ENCODE measurements at places on chromosomes 13 and 19.
A peak's percentile ranks its signal among the peaks of the same experiment; 100 is the strongest.

DNA sequence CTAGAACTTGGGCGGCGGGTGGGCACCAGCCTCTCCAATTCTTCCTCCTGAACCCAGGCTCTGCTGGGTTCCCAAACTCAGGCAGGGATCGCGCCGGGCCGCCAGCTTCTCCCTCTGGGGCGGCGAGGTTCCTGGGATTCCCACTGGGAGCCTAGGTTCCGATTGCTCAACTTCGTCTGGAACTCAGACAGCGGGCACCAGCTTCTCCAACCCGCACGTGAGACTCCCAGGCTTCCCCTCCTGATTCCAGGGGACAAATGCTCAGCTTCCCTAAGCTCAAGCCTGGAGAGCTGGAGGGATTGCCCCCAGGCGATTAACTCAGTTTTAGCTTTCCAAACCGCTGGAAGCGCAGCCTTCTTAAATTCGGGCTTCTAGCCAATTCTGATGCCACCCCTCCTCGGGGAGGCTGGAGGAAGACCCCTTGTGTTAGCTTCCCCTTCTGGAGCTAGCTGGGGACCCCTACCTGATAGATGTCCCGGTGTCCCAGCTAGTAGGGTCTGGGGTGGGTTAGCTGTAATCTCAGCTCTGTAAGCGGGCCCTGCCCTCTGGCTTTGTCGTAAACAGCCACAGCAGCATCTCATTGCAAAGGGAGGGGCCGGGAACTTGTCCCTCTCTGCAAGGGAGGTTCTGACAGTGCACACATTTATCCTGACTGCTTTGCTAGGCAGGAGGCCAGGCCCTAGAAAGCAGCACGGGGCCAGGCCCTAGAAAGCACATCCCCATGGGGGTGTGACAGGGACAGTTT, 671 bp downstream of the MCOLN1 start:
- no peak for DNase-seq

DNA sequence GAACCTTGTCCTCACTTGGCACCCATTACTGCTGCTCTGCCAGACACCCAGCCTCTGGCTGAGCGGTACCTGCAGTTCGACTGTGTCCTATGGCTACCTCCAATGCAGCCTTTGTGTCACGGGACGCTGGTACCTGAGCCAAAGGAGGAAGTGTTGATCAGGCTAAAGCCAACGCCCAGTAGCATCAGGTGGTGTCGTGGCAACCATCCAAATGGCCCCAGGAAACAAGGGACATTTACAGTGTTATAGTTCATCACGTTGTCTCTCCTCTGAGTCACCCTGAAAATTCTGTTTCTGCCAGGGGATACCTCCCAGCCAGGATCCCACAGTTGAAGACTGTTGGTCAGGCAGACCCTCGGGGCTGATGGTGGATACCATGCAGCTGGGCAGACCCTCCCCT, 10.1 kb downstream of the RHPN2 start:
- no peak for DNase-seq

DNA sequence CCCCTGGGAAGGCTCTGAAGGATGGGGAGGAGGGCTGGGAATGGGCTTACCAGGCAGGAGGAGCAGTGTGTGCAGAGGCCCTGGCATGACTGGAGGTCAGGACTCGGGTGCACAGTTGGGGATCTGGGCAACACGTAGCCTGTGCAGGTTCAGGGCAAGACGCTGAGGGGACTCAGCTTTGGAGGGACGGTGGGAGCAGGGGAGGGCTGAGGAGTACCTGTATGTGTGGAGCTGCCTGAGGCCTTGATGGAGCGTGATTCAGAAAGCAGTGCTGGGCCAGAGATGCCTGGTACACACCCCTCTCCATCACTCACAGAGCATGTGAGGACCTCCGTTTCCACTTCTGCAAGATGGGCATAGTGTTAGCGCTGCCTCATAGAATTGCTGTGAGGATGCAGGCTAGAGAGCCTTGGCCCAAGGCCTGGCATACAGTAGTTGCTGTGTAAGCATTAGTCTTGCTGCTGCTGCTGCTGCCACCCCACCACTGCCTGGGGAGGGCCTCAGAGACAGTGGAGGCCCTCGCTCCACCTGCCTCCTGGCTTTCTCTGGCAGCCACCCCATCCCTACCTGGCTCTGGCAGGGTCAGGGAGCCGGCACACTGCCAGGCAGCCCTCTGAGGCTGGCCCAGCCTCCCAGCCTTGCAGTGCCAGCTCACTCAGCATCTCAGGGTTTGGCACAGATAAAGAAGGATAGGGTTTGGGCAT, 2.4 kb downstream of the PAK4 start:
- DNase-seq = no peak

- peak; percentile 36 for DNase-seq
These were observed 68.5 kb downstream of the TEX29 start for GRCh38 chr13:111388851-111389500.

DNA sequence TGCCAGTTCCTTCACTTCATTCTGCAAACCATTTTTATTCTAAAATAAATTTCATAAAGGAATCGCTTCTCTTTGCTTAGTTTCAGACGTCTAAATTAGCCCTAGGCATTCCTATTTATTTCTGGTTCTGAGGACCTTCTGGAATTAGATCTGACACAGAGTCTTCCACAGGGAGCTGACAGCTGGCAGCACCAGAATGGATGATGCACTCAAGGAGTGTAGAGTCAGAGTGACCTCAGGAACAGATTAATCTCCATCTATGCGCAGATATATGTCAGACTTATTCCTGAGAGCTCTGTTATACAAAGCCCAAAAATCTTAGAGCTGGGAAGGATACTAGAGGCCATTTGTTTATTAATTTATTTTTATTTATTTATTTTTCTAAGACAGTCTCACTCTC, 450.8 kb downstream of the HS6ST3 start:
- no peak for DNase-seq

GRCh38 chr13:54029226-54029625, 1000.6 kb downstream of the OLFM4 start:
- DNase-seq = no peak

DNA sequence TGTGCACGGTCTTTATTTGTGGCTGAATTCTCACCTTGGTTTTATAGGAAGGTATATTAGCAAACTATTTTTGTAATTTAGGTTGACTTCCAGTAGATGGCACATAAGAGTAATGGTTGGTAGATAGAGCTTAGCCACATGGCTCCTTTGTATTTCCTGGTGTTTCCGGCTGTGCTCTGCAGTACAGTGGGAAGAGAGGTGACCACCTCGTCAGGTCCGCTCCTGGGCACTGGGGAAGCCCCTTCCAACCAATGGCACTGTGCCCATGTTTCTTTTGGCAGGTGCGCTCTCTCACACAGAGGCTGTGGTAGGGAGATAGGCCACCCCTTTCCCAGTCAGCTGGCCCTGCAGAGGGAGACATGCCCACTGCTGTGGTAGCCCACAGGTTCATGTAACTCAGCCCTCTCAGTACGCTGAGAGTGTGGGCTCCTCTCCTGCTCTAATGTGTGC, 74.3 kb upstream of the ATP12A start:
- DNase-seq = no peak

GRCh38 chr13:47556703-47557102, 444.4 kb downstream of the SUCLA2 start:
- DNase-seq = no peak

DNA sequence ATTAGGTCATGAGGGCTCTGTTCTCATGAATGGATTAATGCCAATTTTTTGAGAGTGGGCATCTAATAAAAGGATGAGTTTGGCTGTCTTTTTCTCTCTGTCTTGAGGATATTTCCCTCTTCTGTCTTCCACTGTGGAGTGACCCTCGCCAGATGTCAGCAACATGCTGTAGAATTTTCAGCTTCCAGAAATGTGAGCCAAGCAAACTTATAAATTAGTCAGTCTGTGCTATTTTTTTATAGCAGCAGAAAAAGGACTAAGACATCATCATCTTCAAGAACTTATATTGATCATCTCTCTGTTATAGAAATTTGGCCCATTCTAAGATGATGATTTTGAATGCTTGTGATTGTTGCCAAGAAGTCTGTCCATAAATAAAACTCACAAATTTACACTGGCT, 431.4 kb downstream of the FGF9 start:
- DNase-seq = no peak

DNA sequence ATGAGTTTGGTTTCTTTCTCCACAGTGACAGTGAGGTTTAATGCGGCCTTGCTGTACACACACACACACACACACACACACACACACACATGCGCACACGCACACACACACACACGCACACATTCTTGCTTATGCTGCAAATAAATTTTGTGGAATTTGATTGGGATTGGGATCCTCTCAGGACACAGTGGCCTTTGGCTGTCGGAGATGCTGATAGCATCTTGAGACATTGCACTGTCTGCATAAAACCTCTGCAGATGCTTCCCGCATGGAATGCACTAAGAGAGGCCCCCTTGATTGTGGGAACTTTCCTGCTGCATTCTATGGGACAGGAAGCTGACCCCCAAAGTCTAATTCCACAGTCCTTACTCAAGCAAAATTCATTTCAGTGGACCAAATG, 145.6 kb downstream of the FLT1 start:
- DNase-seq = no peak

DNA sequence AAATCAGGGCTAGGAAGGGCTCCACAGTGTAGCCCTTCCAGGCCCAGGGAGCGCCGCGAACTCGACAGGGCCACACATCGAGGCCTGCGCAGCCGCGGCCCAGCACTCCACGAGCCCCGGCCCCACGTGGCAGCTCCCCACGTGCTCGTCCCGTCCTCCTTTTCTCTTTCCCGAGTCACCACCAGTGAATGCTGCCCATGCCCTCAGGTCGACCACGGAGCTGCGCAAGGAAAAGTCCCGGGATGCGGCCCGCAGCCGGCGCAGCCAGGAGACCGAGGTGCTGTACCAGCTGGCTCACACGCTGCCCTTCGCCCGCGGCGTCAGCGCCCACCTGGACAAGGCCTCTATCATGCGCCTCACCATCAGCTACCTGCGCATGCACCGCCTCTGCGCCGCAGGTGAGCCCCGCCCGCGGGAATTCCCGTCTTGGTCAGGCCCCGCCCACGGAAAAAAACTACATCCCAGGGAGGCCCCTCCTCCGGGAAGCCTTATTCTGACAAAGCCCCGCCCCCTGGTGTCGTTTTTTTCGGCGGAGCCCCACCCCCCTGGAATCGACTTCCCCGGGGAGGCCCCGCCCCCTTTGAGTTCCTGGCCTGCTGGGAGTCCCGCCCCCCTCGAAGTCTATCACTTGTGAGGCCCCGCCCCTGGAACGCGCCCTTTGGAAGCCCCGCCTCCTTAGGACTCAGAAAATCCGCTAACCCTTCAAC, 7.0 kb downstream of the HIF3A start:
- DNase-seq = no peak

DNA sequence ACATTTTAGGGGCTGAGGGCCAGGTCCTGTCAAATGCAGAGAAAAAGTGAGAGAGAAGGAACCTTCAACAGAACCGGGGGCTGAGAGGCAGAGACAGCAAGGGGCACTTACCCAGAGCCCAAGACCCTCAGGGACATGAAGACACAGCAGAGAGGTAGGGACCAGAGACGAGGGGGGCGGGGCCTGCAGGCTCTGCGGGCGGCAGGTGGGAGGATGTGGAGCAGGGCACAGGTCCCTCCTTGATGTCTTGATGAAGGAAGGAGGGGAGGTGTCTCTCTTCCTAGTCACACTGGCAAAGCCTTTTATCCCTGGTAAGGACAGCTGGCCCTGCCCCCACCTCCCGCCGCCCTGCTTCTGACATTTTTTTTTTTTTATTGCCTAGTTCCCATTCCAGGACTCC, at the start of gene KLK14:
Gene KLK14 (minus strand): TSS at position 277 of the 400 bp plus-strand sequence. CDS start 273 bp downstream, at position 4.
- no peak for DNase-seq

GRCh38 chr13:48975101-48975855, 434 bp upstream of the FNDC3A start:
- peak; percentile 43 for DNase-seq

DNA sequence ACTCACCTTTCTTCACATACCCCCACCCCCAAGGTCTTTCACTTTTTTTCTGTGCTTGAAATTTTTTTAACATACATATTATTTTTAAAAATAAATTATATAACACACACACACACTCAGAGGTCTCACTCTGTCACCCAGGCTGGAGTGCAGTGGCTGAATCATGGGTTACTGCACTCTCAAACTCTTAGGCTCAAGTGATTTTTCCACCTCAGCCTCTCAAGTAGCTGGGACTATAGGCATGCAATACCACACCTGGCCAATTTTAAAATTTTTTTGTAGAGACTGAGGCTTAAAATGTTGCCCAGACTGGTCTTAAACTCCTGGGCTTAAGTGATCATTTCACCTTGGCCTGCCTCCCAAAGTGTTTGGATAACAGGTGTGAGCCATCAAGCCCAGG, 32.9 kb upstream of the ZNF429 start:
- DNase-seq = no peak

DNA sequence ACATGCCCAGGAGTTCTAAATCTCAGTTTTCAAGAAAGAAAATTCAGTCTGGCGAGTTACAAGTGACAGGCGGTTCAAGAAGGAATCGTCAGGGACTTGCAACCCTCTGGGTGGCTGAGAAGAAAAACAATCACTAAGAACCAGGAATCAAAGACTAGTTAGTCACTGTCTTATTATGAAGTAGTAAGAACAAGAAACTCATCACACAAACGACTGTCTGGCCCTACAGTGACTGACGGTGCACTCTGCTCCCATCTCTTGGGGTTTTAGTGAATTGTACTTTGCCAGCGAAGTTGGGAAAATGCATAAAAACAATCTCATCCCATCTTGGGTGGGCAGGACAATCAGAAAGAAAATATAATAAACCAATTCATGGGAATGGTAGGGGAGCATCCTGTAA, 63.7 kb upstream of the SACS start:
- no peak for DNase-seq

DNA sequence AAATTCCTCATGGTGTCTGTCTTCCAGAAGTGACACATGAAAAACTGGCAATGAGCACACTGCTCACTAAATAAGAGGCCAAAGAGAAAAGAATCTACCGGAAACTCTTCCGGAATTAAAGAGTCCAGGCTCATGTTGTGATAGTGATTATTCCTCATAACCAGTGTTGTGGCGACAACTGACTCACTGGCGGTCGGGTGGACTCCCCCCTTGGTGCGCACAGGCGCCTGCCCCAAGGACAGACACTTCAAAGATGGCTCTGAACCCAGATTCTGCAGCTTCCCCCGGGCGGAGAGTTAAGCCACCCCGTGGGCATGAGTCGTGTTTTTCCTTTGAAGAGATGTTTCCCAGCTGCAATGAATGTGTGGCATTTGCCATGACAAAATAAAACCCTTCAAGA, 10.3 kb downstream of the IL17D start:
- DNase-seq = no peak

GRCh38 chr19:57103573-57104277, 16.1 kb upstream of the USP29 start:
- DNase-seq = peak; percentile 69

DNA sequence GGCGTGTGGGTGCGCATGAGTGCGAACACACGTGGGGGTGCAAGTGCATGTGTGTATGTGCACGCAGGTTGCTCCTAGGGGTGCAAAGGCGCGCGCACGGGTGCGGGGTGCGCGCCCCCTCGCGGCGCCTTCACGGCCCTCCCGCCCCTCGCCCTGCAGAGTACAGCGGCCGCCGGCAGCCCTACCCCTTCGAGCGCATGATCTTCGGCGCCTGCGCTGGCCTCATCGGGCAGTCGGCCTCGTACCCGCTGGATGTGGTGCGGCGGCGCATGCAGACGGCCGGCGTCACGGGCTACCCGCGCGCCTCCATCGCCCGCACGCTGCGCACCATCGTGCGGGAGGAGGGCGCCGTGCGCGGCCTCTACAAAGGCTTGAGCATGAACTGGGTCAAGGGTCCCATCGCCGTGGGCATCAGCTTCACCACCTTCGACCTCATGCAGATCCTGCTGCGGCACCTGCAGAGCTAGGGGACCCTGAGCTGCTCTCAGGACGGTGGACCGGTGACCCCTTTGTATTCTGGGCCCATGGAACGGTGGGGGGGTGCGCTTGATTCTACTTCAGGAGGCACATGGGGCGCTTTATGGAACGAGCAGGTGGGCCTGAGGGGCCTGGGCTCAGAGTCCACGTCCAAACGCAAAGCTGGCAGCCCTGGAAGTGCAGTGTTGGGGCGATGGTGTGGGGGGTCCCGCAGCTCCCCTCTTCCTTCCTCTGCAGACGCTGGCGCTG, 27.7 kb downstream of the TMEM161A start:
- peak; percentile 33 for DNase-seq
